ENCODE measurements at places on chromosomes 1 and 21.

GRCh38 chr1:91779548-91780021 is 106.4 kb downstream of the TGFBR3 start:
- no peak for DNase-seq

- DNase-seq: no peak
These were observed 18.9 kb upstream of the COL6A2 start for GRCh38 chr21:46078978-46079351.

- no peak for DNase-seq
These were observed 16.9 kb upstream of the PADI2 start for GRCh38 chr1:17136145-17136544.

GRCh38 chr1:24911651-24912155 is 18.4 kb downstream of the RUNX3 start:
- no peak for DNase-seq

- no peak for DNase-seq
These were observed 475.2 kb downstream of the SETD4 start for GRCh38 chr21:35585155-35585554.

GRCh38 chr1:170536924-170537551 is 5.1 kb downstream of the GORAB start:
- no peak for DNase-seq

DNA sequence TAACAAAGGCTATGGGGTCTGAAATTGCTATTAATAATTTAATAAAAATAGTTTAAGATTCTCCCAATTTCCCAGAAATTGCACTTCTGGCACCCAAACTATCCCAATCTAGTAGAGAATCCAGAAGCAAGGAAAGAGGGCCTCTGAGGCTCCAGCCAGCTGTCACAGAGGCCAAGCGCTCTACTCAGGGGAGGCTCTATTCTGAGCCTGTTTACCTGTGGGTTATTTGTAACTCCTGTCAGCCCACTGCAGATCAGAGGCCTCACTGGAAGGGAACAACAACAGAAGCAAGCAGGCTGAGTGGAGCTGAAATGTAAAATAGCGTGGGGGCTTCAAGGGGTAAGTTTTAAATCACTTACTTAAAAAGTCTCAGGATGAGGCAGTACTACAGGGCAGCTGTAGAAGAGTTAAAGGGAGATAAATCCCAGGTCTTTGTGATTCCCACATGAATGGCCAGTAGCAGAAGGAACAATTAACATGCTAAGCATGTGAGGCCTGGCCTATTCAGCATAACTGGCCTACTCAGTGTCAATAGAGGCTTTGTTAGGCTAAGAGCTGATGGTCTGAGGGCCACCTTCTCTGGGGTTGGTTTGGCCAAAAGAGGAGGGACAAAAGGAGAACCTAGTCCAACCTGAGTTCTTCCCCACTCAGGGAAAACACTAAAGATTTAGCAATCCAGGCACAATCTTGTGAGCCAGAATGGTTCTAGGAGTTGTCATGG is 12.8 kb downstream of the ZNF687 start:
- DNase-seq: no peak

DNA sequence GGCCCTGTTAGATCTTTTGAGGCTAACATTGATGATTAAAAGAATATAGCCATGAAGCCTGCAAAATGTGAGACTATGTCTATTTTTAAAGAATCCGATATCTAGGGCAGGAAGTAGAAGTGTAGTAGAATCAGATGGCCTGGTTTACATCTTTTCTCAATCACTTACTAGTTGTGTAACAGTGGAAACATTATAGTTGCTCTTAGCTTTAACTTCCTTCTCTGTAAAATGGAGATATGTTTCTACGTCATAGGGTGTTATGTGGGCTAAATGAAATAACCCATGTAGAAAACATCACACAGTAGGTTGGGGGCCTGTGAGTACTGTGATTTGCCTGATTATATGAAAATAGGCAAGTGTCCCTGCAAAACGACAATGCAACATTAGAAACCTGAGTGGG is 4.4 kb upstream of the IGFN1 start:
- no peak for DNase-seq

- no peak for DNase-seq
These were observed 63.1 kb downstream of the NIBAN1 start for GRCh38 chr1:184911103-184911745.

- peak; percentile 63 for DNase-seq
These were observed 16.1 kb upstream of the LRRC8D start for GRCh38 chr1:89804642-89805237.

GRCh38 chr1:232628335-232629249 is 1.3 kb downstream of the SIPA1L2 start:
- no peak for DNase-seq

DNA sequence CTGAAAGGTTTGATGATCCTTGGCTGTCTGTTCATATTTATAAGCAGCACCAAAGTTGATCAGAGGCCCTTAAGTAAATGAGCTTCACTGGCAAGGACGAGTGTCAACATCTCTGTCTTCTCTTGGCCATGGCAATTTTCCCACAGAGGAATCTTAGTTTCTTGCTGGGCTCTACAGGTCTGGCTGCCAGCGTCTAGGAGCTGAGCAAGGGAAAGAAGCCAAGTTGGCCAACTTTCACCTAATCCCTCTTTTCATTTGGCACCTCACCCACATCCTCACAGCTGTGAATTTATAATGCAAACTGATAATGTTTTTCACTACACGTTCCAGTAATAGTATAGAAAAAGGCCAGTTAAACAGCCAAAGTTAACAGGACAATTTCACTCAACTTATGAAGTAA is 99.0 kb upstream of the LBR start:
- DNase-seq: no peak

DNA sequence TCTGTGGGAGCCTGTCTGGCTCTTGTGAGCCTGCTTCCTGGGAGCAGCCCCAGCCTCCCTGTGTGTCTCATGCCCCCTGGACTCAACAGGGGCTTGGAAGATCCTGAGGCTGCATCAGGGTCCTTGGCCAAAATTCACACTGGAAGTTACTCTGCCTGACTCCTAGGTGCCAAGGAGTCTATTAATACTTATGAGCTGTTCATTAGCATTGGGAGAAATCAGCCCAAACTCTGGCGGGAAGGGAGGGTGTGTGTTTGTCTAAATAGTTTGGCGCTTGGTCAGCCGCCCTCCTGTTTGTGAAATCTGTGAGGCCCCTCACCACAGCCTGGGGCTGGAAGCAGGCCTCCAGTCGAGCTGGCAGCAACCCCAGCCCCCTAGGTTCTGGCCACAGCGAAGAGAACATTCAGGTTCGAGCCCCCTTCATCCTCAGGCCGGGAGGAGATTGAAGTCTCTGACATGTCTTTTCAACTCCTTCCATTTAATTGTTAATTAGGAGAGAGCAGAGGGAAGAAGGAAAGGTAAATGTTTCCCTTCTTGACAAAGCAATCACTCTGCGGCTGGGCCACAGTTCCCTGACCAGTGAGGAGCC is 82.1 kb upstream of the F3 start:
- DNase-seq: no peak

GRCh38 chr1:205423814-205424399 is 2.1 kb upstream of the LEMD1 start:
- DNase-seq: no peak

GRCh38 chr1:148010527-148010926 is 82.3 kb downstream of the GPR89B start:
- no peak for DNase-seq

- DNase-seq: no peak
These were observed 21.9 kb downstream of the CEPT1 start for GRCh38 chr1:111161843-111162487.

GRCh38 chr1:186073697-186074096 is 301.4 kb downstream of the TPR start:
- DNase-seq: no peak

GRCh38 chr21:35748678-35749314 is 311.5 kb downstream of the SETD4 start:
- no peak for DNase-seq

DNA sequence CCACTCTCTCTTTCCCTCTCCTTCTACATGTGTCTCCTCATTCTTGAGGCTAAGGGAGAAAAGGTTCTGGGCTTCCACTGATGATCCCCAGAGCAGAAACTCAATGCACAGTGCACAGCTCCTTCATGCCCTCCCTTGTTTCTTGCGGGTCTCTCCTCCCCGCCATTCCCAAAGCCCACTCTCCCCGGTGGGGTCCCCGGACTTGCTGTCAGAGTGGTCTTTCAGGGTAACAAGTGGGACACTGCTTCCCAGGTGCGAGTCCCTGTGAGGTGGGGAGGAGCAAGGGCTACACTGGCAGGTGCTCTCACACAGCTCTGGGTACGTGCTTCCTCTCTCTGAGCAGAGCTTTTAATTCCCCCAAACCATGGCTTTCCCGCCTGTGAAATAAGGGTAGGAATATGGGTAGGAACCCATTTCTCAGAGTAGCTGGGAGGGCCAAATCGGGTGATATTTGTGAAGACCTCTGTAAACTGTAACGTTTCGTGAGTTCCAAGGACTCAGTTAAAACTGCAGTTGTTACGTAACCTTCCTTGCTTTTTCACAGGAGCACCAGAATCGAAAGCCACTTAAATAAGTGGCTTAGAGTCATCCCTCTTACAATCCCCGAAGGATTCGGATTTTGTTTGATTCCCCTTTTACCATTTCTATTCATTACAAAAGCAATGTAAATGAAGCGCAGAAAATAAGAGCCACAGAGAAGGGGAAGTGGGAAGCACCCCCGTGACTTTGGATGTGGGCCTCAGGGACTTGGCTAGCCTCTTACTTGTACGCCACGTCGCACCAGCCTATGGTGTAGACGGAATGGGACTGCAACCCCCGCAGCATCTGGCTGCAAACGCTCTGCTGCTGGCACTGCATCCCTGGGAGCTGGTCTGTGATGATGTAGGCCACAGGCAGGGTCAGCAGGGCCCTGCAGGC is 6.2 kb downstream of the PGLYRP3 start:
- DNase-seq: no peak

- peak; percentile 75 for DNase-seq
These were observed 105.3 kb upstream of the HNRNPU start for GRCh38 chr1:244969355-244970235.

DNA sequence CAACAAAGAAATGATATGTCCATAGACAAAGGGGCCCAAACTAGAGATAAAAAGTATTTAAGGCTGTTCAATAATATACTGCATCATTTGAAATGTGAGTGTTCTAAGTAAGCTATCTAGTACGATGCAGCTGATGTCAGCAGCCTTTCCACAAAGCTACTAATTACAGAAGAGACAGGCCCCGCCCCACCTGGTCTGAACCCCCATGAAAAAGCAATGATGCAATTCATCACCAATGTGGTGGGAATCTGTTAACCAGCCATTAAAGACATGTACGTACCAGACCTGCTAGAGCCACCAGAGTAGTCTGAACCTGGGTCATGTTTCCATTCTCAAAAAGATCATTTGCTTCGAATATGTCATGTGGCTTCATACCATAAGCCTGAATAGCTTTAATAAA is 25.1 kb downstream of the CNN3 start:
- DNase-seq: peak; percentile 2

DNA sequence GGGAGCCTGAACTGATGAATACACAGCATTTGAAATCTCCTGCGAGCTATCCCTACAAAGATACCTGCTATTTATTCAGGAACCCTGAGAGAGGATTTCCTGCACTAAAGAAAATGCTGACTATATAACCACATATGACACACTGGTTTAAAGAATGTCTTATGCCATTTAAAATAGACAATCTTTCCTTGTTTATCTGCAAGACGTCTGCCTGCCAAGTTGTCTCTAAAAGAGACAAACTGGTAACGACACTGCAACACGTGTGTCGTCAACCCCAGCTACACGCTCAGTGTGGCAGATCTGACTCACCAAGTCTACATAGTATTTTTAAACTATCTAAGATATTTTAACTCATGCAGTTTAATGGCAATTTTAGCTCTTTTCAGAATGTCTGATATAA is 42.7 kb downstream of the APP start:
- no peak for DNase-seq

DNA sequence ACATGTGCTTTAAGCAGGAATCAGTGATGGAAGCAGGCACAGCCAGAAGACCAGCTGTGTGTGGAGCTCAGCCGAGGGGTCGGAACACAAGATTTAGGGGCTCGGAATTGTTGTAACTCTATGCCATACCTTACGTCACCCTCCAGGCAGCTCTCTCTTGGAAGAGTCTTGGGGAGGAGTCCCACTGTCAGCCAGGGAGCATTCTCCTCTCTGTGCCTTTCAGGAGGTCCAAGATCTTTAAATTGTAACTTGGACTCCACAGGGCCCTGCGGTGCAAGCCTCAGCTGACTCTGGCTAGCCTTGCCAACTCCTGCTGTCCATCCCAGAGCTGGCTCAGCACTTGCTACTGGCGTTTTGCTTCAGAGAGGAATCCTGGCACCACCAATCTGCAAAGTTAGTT is 26.4 kb upstream of the ROR1 start:
- no peak for DNase-seq

DNA sequence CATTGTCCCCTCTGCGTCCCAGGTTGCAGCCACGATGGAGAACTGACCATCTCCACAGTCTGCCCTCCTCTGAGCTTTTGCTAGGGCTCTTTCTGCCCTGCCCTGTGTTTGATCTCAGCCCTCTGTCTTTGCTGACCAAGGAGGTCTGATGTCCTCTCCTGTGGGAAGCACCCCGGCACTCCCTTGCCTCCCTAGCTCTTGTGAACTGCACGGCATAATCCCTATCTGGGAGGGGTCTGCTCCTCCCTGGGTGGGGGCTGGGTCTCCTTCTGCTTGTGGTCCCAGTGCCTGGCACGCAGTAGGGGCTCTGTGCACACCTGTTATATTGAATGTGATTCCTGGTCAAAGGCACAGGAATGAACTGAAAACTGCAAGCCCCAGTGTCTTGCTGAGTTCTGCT is 2.4 kb downstream of the DRAXIN start:
- no peak for DNase-seq

GRCh38 chr1:243483071-243483771 is 227.4 kb downstream of the SDCCAG8 start:
- DNase-seq: no peak

GRCh38 chr1:234118911-234119310 is 214.4 kb downstream of the SLC35F3 start:
- no peak for DNase-seq

DNA sequence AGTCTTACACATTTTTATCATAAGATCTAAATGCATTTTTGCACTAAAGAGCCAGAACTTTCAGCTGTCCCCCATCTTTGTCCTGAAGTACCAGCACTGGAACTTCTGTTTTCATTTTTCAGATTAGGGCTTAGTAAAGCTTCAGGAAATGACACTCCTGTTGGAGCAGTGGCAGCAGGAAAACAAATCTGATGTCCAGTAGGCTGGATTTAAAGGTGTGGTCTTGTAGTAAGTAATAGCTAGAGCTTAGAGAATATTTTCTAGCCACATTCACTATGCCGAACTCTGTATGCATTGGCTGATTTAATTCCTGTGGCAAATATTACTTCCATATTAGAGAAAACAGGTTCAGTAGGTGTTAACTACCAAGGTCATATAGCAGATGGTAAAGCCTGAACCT is 103.6 kb downstream of the PTBP2 start:
- no peak for DNase-seq

All from NCI-H1105 (cell line).